Memory B cell (primary cell): ENCODE measurements at places on chromosomes 3 and 15.

- DNase-seq, result no peak
These were observed 19.4 kb upstream of the PTX3 start for GRCh38 chr3:157417247-157417646.

DNA sequence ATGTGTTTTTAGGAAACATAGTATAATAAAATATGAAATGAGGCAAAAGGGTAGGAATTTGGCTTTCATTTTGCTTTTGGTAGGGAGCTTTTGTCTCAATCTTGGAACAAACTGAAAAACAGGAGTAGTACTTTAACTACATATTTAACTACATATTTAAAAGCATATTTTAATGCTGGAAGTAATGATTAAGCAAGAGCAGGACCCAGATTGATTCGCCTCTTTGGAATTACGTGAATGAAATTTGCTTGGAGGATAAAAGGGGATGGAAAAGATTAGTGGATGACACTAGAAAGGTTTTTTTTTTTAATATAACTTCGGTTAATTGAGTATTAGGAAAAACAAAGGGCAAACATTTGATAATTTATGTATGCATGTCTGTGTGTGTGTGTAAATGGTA lies 11.2 kb upstream of the TMEM212 start:
- no peak for DNase-seq

DNA sequence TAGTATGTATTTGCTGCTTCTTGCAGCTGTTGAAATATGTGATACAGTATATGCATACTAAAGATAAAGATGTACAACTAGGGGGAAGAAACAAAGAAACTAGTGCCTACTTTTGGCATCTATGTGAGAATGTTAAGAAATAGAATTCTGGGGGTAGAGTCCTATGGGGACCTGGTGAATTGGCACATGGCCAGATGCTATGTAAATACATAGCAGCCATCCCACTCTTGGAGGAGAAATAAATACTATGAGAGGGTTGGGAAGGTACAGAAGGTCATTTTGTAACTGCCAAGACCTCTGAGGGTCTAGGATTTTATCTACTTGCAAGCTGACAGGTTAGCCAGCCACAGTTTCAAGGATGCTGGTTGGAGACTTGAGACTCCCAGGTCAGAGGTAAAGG lies 298.3 kb upstream of the TBL1XR1 start:
- no peak for DNase-seq

GRCh38 chr3:192366916-192367315 lies 360.4 kb downstream of the FGF12 start:
- DNase-seq, result no peak

DNA sequence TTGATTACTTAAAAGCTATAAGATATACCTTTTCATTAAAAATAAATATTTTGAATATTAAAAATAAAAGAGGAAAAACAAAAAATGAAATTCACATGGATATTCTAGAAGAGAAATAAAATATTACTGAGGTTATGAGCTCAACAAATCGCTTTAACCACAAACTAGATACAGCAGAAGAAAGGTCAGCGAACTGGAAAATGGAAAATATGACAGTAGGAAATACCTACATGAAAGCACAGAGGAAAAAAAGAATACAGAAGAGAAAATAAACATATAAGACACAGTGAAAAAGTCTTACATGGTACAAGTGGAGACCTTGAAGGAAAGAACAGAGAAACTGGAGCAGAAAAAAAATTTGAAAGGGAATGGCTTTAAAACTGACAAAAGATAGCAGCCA lies 33.2 kb downstream of the SCAPER start:
- no peak for DNase-seq

DNA sequence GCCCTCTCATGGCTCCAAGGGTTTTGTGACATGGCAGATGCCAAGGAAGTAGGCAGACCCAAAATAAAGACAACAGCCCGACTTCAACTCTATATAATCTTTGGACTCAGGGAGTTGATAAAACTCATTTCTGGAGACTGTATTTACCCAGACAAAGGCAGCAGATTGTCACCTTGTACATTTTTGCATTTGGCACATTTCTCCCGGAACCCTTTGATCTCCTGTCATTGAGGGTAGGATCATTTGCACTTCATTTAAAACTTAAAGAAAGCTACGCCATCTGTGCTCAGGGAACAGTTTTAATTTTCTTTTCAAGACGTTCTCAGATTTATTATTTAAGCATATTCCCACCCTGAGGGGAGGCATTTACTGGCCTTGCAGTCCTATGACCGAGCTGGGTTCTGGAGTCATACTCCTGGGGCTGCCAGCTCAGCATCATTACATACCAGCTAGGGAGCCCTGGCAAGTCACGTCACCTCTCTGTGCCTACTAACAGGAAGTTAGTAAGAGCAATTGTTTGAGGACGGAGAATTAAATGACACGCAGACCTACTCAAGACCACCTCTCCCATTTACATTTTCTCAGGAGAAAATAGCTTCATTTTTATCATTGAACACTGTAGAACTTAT lies 5.9 kb downstream of the CDCP1 start:
- no peak for DNase-seq

DNA sequence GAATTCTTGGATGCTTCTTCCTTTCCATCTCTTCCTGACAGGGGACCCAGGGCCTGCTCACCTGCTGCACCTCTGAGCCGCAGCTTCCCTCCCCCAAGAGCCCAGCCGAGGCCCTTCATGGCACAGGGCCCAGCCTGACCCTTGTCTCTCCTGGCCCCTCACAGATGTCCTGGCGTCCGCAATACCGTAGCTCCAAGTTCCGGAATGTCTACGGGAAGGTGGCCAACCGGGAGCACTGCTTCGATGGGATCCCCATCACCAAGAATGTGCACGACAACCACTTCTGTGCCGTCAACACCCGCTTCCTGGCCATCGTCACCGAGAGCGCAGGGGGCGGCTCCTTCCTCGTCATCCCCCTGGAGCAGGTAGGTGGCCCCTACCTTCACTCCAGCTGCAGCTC lies 66.2 kb downstream of the CORO2B start:
- no peak for DNase-seq

DNA sequence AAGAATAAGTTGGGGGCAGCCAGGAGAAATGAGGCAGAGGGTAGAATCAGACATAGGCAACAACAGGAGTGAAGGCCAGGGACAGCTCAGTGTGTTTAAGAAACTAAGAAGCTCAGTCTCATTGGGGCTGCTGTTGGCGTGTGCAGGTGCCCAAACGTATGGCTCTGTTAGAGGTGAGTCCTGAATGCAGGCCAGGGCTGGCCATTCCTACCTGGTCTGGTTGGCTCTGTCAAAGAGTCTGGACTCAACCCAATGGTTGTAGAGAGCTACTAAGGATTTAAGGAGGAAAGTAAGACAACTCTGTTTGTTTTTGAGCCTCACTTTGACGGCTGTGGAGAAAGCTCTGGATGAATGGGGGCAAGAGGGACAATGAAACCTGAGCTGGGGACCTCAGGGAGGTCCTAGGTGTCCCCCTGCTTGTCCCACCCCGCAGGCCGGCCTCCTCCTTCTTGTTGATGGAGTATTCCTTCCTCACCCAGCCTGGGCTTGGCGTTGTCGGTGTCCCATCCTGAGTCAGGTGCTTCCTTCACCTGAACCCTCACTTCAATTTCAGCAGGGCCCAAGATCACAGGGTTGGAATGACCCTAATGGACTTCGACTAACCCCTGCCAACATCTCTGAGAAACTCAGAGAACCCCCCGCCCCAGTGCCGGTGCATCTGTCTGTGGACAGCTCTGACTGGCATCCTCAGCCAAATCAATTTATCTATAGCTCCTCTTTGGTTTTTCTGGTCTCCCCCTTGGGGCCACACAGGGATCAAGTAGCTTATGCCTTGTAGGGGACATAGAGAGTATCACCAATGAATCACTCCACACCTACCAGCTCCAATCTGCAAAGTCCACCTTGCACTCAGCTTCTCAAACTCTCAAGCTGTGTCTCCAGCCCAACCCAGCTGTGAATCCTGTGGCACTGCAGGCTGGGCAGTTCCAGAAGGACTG lies 8.3 kb downstream of the ITGA11 start:
- no peak for DNase-seq

- DNase-seq, result no peak
These were observed 12.8 kb downstream of the AHSG start for GRCh38 chr3:186625600-186626042.

DNA sequence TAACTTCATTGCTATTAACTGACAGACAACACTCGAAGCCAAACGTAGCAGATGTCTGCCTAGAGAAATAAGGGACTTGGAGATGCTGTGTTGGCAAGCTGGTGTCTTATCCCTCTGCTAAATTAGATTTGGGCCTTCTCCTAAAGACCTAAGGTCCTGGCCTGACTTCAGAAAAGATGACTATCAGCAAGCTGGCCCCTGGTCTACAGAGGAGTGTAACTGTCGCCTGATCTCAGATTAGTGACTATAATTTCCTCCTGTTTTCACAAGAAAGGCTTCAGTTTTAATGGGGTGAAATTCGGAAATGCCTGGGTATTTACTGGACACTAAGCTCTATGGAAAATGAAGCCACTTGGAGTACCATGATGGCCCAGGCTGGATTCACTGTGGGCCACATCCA lies 53.1 kb upstream of the SLC7A14 start:
- DNase-seq, result no peak

DNA sequence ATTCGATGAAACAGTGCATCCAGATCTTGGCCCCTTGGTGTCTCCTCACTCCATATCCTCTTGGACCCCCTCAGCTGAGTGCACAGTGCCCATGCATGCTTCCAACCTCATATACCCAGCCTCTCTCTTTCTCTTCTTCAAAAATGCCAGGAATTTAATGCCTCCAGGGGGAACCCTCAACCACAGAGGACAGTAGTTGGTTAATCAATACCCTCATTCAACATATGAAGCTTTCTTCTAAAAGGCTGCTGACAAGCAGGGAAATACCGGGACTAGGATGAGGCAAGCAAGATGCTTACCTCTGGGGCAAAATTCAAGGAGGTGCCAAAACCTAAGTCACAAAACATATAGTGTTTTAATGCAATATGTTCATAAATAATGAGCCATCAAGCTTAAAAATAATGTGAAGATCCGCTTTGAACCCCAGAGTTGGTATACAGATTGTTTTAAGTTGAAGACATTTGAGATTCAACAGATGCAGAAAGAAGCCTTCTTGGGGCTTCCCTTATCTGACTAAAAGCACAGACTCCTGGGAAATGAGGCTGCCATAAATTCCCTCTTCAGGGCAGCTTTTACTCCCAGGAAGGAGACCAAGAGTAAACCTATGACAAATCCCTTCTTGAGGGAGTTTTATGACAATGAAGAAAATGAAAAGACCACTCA lies 48.2 kb upstream of the FHIT start:
- no peak for DNase-seq

DNA sequence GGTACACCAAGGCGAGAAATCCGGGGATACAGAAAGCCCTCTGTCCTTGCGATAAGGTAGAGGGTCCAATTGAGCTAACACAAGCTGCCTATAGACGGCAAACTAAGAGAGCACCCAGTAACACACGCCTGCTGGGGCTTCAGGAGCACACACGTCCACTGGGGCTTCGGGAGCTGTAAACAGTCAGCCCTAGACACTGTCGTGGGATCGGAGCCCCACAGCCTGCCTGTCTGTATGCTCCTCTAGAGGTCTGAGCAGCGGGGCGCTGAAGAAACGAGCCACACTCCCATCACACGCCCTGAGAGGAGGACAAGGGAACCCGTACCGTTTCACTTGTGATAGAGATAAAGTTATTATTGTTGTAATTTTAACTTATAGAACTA lies 486 bp downstream of the SAMMSON start:
- no peak for DNase-seq

- no peak for DNase-seq
These were observed at the start of gene MRAS for GRCh38 chr3:138347960-138348753. Gene MRAS, plus strand, starts transcription at chr3:138348579. Its CDS starts 24,305 bp downstream, at chr3:138372884.

DNA sequence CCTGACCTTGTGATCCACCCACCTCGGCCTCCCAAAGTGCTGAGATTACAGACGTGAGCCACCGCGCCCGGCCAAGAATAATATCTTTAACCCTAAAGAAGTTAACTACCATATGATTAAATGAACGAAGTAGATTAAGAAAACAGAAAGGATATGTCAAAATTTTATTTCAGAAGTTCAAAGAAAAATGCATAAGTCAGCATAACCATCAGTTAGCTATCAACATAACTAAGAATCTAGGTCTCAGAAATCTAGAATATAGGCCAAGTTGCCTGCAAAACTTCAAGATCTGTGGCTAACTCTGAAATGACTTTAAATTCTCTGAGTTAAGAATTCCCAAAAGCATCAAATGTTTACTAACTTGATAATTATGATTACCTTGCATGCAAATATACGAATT lies 38.0 kb downstream of the INO80 start:
- no peak for DNase-seq

- no peak for DNase-seq
These were observed 1.6 kb downstream of the C3orf52 start for GRCh38 chr3:112087746-112088145.
